Stimulated activated CD8-positive, alpha-beta memory T cell treated with anti-CD3 and anti-CD28 coated beads, Interleukin-7, amount 100 ng/mL, for 4 hours (primary cell): ENCODE measurements at places on chromosomes 3 and 15.

- no peak for DNase-seq
Observed at GRCh38 chr3:69671082-69671952, 67.9 kb upstream of the MITF start.

- no peak for DNase-seq
Observed at GRCh38 chr3:32856355-32856889, 38.6 kb downstream of the TRIM71 start.

- DNase-seq = no peak
Observed at GRCh38 chr3:72977060-72977808, 19.4 kb upstream of the PPP4R2 start.

GRCh38 chr3:18575573-18575972, 150.4 kb upstream of the SATB1 start:
- DNase-seq = no peak

DNA sequence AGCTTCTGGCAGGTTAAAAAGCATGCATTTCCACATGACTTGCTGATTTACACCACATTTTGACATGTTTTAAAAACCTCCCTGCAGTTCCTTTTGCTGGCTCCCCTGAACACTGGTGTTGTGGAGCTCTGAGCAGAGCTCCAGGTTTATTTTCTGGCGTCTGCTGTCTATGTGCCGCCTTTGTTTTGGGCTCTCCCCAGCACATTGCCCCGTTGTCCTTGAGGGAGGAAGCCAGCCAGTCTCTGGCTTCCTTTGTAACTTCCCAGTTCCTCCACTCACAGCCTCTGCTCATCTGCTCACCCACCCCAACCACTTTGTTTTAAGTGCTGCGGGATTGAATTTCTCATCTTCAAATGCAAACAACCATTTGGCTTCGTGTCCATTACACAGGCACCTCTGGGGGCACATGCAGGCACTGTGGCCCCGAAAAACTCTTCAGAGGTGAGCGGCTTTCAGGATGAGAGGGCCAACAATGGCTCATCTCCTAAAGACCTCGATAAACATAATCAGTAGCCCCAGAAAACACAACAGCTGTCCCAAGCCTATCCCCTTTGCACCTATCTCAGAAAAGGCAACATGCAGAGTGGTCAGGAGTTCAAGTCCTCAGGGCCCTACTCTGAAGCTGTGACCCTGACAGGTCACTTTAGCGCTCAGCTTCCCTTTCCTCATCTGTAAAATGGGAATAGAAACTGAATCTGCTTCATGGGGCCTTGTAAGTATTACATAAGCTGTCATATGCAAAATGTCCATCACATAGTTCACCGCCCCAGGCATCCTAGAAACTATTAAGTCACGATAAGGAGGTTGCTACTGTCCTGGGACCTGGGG, 1.3 kb upstream of the MEF2A start:
- DNase-seq = no peak

GRCh38 chr3:134665243-134665642, 14.4 kb upstream of the KY start:
- no peak for DNase-seq

GRCh38 chr15:71066983-71067382, 48.3 kb upstream of the THSD4 start:
- no peak for DNase-seq

DNA sequence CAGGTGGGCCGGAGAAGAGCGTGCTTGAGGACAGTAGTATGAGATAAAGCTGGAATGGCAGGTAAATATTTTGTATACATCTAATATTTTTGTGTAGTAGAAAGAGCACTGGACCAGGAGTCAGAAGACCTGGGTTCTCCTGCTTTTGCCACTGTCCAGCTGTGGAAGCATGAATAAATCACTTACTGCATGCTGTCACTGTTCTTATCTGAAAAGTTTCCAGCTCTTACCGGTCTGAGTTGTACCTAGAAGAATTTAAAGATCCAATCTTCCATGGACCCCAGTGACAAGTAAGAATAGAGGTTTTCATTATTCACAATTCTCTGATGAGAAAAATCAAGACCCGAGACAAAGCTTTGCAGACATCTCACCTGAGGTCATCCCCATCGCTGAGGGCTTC, 5.9 kb downstream of the XPC start:
- no peak for DNase-seq

- no peak for DNase-seq
Observed at GRCh38 chr3:141262308-141262705, 30.7 kb downstream of the PXYLP1 start.

DNA sequence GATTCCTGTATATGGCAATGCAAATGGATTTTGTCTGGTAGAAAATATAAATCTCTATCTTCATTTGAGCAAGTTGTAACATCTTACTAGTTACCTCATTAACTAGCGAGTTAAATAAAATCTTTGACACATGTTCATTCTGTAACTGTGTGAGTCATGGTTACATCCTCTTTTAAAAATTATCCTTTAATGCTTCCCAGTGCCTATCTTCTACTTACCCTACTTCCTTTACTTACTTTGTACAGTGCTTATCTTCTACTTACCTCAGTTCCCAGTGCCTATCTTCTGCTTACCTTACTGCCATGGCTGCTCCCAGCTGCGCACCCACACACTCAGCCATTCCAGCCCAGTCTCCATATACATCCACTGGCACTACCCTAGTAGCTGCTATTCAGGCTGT, 71.9 kb upstream of the GOLGA8B start:
- DNase-seq = no peak

- no peak for DNase-seq
Observed at GRCh38 chr3:14524920-14525660, 15.1 kb downstream of the GRIP2 start.

DNA sequence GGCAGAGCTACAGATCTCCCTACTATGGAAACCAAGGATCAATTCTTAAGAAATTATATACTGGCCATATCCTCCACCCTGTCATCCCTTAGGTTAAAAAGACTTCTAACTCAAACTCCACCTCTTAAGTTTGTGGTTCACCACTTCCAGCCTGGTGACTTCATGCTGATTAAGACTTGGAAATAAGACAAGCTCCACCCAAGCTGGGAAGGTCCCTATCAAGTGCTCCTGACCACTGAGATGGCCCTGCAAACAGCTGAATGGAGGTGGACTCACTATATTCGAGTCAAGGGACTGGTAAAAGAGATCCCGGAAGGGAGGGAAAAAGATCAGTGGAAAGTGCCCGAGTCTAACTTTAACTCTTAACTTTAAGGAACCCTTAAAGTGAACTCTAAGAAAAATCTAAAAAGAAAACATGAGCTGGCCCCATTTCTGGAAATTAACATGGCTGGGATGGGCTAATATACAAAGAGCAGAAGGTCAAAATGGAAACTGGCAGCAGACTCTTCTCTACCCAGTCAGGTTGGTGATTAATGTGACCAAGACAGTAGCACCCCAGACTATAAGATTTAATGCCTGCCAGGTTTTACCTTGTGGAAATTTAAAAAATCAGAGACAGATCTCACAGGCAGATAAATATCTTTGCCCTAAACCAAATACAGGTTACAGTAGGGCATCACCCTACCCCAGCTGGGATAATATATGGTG, 43.9 kb downstream of the PPCDC start:
- DNase-seq = peak; percentile 27

DNA sequence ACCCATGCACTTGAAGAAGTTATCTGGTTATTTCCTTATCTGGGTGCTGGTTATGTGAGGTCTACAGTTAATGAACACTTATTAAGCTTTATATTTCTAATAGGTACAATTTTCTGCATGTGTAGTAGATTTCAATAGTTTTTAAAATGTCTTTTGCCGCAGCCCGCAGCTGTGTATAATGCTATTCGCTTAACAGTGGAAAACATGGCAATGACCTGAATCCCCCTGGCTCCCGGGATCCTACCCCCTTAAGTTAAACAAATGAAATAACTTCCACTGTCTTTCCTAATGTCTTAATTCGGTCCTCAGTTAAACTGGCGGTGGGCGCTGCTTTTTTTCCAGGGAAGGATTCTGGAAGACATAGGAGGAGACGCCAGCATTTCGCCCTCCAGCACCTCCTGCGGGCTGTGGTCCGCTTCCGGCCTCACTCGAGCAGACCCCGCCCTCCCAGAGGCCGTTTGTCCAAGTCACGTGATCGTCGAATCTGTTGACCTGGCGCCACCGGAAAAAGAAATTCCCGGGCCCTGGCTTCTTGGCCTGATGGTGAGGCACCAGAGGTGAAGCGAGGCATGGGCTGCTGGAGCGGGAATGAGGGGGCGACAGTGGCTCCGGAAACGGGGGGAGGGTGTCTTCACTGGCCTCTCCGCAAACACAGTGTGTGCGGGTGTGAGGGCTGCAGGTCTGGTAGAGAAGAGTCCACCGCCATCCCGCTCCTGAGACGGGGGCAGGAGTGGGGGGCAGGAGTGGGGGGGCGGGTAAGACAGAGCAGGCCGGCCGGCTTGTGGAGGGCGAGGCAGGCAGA, 45.6 kb upstream of the CSPG4 start:
- peak; percentile 29 for DNase-seq

DNA sequence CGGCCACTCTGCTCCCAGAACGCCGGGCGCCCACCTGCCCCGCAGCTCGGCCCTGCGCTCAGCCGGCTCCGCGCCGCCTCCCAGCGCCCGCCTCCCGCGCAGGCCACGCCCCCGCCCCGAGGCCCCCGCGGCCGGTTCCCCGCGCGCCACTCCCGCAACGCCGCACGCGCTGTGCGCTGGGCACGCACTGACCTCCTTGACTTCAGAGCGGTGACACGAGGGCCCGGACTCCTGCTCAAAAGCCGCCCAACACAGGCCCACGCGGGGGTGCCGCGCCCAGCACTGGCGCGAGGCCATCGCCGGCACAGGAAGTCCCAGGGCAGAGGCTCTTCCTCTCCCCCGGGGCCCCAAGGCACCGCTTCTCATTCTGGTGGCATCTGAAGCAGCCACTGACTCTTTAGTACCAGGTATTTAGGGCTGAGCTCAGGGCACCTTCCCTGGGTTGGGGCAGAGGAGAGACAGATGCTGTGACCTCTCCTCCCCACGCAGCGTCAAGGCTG, 12.4 kb downstream of the TNK2 start:
- DNase-seq = peak; percentile 51

GRCh38 chr3:125351152-125351551, 24.0 kb downstream of the ZNF148 start:
- no peak for DNase-seq

GRCh38 chr3:184808021-184808420, 3.9 kb upstream of the VPS8 start:
- no peak for DNase-seq

DNA sequence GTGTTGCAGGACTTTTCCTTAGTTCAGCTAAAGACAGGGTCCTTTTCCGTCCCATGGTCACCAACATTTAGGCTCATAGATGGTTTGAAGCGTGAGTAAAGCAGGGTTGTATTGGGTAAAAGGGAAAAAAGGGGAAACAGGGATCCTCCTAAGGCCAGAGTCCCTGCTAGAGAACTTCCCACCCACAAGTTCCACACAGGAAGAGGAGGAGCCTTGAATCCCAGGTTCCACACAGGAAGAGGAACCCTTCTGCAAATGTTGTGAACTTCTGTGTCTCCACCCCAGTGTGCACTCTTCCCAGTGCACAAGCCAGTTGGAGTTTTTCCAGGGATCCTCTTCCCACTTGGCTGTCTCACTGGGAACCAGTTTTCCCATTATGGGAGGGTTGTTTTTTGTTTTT, 27.6 kb upstream of the ATP8B4 start:
- DNase-seq = no peak
